ENCODE measurements at places on chromosomes 3 and 15.
A peak's percentile ranks its signal among the peaks of the same experiment; 100 is the strongest.

DNA sequence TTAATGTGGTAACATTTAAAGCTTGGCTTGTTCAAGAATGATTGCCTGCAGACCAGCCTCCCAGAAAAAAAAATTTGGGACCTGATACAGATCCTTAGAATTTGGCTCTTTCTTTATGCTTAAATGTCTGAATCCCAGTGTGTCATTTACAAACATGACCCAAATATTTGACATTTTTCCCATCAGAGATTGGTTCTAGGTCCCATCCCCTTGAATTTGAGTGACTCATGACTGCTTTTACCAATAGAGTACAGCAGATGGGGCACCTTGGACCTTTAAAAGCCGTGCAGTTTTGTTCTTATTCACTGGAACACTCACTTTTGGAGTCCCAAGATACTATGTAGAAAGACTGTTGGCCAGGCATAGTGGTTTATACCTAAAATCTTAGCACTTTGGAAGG, 231.6 kb downstream of the ZIC1 start:
- no peak for DNase-seq

GRCh38 chr3:67619991-67620390, 34.4 kb downstream of the SUCLG2 start:
- no peak for DNase-seq

DNA sequence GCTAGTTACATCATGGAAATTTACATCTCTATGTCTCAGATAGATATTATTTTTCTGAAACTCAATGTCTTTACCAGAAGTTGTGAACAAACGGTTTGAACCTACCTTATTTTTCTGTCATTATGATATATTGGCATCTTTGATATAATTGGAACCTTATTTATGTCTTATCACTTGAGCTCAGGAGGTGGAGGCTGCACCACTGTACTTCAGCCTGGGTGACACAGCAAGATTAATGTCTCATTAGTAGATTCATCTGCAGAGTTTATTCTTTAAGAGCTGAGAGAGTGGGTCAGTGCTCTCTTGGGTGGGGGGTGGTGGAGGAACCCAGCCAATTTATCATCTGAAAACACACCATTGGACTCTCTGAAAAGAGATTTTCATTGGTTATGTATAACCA, 21.4 kb downstream of the SCG3 start:
- DNase-seq, result no peak

DNA sequence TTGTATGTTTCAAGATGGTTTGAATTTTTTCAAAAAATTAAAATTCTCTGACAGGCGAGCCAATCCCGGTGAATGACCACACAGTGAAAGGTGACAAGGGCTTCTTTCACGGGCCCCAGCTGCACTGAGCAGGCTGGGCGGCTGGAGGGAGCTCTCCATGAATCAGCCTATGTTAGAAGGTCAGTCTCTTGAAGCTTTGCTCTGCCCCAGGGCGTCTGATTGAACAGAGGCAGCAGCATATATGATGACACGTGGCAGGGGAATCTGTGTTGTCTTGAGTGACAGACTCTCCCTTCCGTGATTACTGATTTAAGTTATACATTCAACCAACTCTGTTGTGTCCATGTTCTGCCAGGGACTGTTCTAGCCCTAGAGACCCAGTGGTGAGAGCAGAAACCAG, 51.5 kb downstream of the ISG20 start:
- no peak for DNase-seq

DNA sequence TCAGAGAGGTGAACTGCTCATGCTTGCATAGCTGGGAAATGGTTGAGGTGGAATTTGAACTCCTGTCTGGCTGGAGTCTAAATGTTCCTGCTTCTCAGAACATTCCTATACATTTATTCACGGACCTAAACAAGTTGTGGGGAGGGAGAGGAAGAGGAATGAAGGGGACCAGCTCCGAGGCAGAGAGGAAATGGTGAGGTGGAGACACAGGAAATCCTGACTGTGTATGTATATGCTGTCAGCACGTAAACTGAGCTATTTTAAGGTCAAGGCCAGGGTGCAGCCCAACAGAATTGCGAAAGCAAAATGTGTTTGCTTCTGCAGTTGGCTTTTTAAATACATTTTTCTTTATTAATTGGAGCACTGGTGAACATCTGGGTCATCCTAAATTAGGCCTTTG, 74.1 kb upstream of the POMGNT2 start:
- no peak for DNase-seq

DNA sequence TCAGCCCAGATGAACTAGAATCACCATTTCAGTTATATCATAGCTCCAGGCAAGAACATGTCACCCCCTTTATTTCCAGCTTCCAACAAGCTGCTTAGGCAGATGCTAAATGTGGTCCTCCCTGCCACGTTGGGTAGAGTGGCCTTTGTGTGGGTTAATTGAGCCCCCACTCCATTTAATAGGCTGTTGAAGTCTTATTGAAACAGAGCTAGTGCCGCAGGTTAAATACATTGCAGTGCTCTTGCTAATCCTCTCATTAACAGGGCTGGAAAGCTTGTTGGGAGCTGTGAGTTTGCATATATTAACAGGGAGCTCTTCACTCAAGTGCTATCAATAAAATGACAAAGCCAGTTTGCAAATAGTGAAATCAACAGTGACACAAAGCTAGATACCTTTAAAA, 248.4 kb upstream of the CMC1 start:
- DNase-seq, result no peak

GRCh38 chr3:108328821-108329486, 32.6 kb downstream of the HHLA2 start:
- DNase-seq, result no peak

GRCh38 chr3:187264021-187264420, 27.5 kb downstream of the MASP1 start:
- DNase-seq, result peak; percentile 47

GRCh38 chr3:125148016-125148812, 64.3 kb downstream of the SLC12A8 start:
- DNase-seq, result no peak

DNA sequence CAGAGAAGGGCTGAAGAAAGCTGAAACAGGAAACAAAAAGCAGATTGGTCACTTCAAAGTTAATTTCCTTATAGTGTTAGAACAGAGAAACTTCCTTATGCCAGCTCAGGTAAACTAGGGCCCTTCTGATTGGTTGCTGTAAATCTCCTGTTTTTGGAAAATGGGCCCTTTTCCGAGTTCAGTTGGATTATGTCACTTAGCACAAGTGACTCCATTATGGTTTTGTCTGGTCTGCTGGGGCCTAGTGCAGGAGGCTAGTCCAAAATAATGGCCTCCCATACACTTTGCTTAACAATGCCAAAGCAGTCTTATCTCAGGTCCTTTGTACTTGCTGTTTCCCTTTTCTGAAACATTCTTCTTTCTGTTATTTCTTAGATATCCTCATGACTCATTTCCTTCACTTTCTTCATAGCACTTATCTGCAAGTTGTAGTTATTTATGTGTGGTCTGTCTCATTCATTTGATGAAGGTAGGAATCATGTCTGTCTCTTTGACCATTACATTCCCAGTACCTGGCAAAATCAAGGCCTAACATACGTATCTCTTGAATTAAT, 7.7 kb upstream of the DCP1A start:
- no peak for DNase-seq

GRCh38 chr15:71662306-71662705, 148.0 kb upstream of the NR2E3 start:
- DNase-seq, result no peak

Measured in right renal pelvis (tissue), 4 donors.